DMS79 (cell line): ENCODE measurements at places on chromosomes 12 and 14.
A peak's percentile ranks its signal among the peaks of the same experiment; 100 is the strongest.

DNA sequence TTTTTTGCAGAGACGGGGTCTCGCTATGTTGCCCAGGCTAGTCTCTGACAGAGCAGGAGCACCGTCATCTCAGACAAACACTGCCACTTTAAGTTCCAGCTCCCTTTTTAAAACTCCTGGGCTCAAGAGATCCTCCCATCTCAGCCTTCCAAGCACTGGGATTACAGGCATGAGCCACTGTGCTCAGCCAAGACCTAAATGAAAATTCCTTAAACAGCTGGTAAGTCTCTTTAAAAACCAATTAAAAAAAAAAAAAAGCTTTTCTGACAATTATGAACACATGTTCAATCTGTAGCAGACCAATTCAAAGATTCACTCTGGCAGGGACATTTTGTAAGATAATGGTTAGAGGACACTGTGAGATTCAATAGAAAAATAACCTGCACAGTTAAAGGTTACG lies 77.8 kb downstream of the HECTD4 start:
- DNase-seq: no peak

GRCh38 chr12:1819571-1819970 lies 794 bp upstream of the LRTM2 start:
- no peak for DNase-seq

- no peak for DNase-seq
Measured at GRCh38 chr14:63874223-63874622, 21.4 kb downstream of the SYNE2 start.

DNA sequence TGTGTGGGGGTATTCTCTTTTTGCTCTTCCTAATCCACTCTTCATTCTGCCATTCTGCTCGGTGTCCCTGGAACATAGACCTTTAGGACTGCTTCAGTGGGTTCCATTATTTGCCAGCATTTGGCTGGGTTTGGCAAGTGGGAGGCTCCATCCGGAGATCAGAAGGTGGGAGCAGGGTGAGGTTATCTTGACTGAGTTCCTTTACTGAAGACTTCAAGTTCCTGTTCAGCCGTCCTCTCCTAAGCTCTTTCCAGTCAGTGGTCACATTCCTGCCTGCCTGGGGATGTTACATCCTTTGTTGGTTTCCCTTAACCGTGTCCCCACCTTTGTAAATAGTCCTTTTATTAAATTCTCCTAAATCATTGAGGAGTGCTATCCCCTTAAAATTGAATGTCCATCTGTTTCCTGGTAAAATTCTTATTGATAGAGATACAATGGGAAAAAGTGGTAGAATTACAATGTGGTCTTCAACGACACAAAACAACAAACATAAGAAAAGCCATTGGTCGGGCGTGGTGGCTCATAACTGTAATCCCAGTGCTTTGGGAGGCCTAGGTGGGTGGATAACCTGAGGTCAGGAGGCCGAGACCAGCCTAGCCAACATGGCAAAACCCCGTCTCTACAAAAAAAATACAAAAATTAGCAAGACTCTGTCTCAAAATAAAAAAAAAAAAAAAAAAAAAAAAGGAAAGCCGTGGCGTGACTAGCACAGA lies 5.0 kb upstream of the MIA2 start:
- DNase-seq: no peak

DNA sequence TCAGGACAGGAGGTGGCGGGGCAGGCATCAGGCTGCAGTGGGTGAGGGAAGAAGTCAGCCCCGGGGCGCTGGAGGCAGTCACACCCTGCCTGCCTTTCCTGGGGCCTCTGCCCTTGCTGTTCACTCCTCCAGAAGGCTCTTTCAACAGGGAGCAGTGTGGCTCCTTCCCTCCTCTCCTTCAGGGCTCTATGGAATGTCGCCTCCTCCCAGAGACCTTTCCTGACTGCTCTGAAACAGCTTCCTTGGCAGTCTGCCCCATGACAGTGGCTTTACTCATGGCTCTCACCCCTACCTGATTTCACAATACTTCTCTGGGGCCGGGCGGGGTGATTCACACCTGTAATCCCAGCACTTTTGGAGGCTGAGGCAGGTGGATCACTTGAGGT lies 7.1 kb downstream of the RHOF start:
- DNase-seq: no peak

DNA sequence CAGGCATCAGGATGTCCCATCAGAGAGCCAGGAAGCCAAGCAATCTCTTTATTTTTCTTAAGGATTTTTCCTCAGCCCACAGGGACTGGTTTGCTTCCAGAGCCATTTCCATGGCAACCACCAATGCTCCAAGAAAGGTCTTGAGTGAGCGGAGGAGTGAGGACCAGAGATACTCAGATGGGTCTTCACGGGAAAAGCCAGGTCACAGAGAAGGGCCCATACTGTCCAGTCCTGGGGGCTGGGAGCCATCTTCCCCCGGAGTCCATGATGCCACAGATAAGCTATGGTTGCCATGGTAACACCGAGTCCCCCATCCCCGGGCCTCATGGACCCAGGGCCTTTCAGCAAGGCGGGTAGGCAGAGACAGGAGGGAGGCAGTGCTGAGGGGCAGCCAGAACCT lies 28.6 kb downstream of the CMKLR1 start:
- no peak for DNase-seq

- DNase-seq: no peak
Measured at GRCh38 chr14:64681796-64682710, 22.2 kb upstream of the PLEKHG3 start.

DNA sequence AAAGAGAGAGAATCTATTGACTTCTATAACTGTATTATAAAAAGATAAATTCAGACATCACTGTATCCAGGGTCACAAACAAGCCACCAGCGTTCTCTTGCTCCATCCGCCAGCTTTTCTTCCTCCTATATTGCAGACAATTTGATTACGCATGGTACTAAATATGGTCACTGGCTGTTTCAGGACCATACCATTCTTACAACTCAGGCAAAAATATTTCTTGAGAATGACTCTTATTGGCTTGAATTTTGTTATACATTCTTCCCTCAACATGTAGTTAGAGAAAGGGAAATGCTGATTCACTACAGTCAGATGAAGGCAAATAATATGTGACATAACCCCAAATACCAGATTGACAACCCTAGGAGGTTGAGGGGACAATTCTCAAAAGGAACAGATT lies 101.3 kb downstream of the SLC6A15 start:
- no peak for DNase-seq

DNA sequence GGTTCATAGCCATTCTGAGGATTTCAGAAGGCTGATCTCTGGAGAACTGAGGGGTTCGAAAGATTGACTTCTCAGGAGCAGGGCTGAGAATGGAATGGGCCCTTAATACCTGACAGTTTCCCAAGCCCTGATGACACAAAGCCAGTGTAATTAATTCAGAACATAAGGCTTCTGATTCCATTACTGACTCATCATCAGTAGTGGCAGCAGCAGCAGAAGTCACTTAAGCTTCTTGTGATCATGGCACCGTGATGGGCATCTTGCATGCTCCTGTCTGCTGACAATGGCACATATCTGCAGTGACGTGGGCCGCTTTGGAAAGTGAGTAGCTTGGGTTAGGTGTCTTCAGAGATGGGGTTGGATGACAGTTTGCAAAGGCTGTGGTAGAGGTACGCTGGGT lies 38.2 kb upstream of the GSG1 start:
- DNase-seq: no peak

- peak; percentile 54 for DNase-seq
Measured at GRCh38 chr14:100305324-100306100, 732 bp downstream of the SLC25A29 start.

- no peak for DNase-seq
Measured at GRCh38 chr12:131941116-131941986, 8.4 kb upstream of the EP400 start.

- DNase-seq: no peak
Measured at GRCh38 chr12:102833687-102834441, 83.2 kb downstream of the PAH start.

DNA sequence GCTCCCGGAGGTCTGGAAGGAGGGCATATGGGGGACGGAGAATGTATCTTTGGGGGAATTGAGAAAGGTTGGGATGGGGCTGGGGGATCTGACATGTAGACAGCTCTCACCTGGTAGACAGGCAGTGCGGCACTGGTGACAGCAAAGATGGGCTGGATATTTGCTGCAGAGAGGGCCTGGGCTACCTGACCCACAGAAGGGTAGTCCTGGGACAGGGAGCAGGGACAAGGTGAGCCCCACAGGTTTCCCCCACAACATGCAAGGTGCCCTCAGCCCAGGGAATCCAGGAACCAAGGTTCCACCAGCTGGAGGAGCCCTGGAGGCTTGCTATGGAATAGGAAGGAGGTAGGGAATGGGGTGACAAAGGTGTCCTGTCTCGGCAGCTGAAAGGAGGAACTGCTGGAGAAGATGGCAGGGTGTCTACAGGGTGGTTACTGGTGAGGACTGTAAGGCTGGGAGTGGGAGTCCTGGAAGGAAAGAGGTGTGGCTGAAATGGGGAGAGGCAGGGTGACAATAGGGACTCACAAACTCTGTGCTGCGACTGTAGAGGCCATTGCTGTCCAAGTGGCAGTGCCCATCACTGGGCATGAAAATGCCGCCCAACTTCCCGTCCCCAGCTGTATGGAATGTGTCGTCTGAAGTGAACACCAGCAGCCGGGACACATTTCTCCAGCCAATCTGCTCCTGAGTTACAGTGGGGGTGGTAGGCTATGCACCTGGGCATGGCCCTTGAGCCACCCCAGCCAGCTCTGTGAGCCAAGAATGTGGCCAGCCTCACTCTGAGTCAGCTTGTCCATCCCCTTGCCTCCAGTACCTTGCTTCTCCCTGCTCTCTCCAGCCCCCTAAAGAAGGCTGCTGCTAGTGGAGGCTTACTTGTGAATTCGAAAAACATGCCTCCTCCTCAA lies 11.3 kb downstream of the ITGB7 start:
- no peak for DNase-seq

GRCh38 chr14:42911642-42912041 lies 1305.0 kb downstream of the LRFN5 start:
- DNase-seq: no peak

DNA sequence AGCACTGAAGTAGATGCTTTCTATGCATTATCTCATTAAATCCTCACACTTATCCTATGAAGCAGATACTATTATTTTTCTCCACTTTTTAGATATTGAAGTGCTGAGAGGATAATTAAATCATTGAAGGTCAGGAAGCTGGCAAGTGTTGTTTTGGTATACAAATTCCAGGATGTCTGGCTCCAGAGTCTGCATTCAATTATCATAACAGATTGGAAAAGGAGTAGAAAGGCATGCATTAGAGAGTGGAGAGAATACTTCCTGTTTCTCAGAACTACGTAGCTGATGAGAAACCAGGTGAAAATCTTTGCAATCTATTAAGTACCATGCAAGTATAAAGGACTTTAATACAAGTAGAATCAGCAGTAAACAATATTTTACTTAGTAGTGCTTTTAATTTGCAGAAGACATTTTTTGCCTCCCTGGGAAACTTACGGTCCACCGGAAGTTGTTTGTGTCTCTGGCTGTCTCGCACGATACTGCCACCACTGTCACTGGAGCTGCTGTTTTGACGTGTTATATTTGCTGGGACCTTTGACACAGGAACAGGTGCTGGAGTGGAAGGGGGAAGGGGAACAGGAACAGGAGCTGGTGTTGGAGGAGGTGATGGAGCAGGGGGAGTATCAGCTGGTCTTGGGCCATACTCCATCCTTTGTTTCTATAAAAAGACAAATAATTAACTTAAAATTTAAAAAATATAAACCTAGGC lies 158.0 kb downstream of the EPS8 start:
- DNase-seq: no peak

DNA sequence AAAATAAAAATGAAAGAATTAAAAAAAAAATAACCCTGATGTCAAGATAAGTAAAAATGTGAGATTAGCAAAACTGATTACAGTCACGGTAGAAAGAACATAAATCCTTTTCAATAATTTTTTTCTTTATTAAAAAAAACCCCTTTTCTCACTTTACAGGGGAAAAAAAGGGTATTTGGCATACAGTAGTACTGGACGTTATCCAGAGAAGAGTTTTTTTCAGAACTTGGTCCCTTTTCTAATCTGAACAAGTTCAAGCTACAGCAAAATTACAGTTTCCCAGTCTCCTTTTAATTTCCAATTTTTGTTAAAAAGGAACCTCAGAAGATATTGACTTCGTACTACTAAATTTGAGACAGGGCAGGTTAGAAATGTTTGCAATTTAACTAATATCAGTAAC lies 134.7 kb upstream of the DCN start:
- no peak for DNase-seq

DNA sequence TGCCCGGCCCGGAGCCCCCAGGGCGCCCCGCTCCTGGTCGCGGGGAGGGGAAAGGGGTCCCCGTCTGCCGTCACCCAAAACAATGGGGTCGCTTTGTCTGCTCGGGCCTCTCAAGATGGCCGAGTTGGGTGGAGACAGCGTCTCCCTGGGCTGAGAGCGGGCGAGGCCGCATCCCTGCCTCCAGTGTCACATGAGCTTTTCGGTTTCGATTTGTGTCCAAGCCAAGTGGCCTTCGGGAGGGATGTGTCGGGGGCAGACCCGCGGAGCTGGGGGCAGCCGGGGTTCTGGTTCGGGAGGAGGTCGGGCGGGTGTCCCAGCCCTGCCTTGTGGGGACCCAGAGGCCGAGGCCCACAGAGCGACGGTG lies 790 bp downstream of the DYNC1H1 start:
- DNase-seq: peak; percentile 78

- no peak for DNase-seq
Measured at GRCh38 chr12:49091056-49091835, 3.4 kb downstream of the DHH start.

- DNase-seq: peak; percentile 20
Measured at GRCh38 chr12:107318806-107319532, 225.6 kb upstream of the CRY1 start.

GRCh38 chr12:14362352-14362751 lies 3.1 kb upstream of the ATF7IP start:
- DNase-seq: no peak

DNA sequence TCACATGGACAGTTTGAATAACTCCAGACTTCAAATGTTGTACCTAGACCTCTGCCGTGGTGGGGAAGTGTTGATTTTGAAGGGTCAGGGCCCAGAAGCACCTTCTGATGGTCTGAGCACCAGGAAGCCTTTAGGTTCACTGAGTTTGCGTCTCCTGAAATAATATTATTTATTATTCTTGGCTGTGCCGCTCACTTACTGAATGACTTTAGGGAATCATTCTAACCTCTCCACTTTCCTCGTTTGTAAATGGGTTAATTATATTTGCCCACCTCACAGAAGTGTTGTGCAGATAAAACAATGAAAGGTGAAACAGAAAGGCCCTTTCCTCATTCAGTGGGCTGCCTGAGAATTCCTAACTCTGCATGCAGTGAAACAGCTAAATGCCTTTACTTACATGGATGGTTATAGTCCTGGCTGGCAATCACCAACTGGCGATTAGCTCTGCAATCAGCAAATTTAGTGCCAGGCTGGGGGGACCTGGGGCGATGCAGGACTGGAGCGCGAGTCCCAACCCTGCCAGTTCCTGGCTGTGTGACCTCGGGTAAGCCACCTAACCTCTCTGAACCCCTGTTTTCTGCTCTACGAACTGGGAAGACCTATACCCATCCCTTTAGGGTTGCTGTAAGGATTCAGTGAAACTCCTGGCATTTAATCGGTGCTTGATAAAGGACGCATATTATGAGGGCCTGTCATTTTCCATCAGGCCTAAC lies 57.5 kb downstream of the MAP1LC3B2 start:
- no peak for DNase-seq

- DNase-seq: no peak
Measured at GRCh38 chr12:99911081-99911480, 73.7 kb downstream of the ANKS1B start.

- DNase-seq: no peak
Measured at GRCh38 chr12:103401421-103401820, 94.3 kb downstream of the C12orf42 start.
